ENCODE measurements at places on chromosomes 6 and 20. TPM values are rescaled to one million over a fixed set of nuclear protein-coding genes. Genes with fewer than 3 reads are reported as not detected.

The SEL1L2 gene
- not detected for total RNA-seq

The AK9 gene
- 5.3 TPM for total RNA-seq

- H3K27ac ChIP-seq, result no peak overlapping the region
- H3K36me3 ChIP-seq, result no peaks in the 10 kb centered on the region
- no peak overlapping the region for H3K4me3 ChIP-seq
- H3K27me3 ChIP-seq, result no peaks in the 10 kb centered on the region
- DNase-seq, result no peak
- no peaks in the 10 kb centered on the region for H3K4me1 ChIP-seq
These were observed 86.2 kb upstream of the PRL start for GRCh38 chr6:22383016-22383415.

- H3K4me3 ChIP-seq, result no peak overlapping the region
- no peak overlapping the region for H3K27ac ChIP-seq
- peaks cover 46% of the 10 kb centered on the region for H3K27me3 ChIP-seq
- no peaks in the 10 kb centered on the region for H3K4me1 ChIP-seq
- H3K36me3 ChIP-seq, result no peaks in the 10 kb centered on the region
These were observed 30.2 kb downstream of the PHACTR3 start for GRCh38 chr20:59634435-59635005.

DNA sequence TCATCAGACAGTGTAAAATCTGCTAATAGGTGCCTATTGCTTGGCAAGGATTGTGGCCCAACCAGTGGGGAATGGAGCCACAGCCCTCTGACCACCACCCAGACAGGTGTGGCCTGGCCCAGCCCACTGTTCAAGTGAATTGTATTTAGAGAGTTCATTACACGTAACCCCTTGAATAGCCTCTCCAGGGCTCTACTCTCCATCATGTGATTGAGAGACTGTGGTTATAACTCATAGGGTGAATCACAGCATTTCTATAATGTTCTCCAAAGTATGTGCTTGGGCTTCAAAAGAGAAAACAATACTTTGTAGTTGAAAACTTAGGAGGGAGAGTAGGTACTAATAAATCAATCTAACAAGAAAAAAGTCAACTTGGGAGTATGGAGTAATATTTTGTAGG is 38.4 kb downstream of the ALDH8A1 start:
- peaks cover 23% of the 10 kb centered on the region for H3K27me3 ChIP-seq
- DNase-seq, result no peak
- H3K27ac ChIP-seq, result no peak overlapping the region
- no peaks in the 10 kb centered on the region for H3K4me1 ChIP-seq
- H3K4me3 ChIP-seq, result no peak overlapping the region
- peaks cover 3% of the 10 kb centered on the region for H3K36me3 ChIP-seq

DNA sequence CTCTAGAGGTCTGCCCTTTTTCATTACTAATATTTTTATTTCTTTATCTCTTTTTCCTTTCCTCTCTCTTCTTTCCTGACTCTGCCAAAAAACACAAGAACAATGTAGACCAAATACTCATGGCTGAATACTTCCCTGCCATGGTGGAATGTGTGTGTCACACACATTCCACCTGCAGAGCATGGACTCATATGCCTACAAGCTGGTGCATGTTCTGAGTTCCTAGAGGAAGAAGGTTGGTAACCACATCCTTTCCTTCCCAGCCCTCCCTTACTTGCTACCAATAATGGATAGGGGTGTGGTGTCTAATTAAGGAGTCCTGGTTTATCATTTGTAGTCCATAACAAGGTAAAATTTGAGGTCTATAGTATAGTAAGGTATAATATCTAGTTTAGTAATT is 15.2 kb upstream of the CST9L start:
- DNase-seq, result no peak
- peaks cover 46% of the 10 kb centered on the region for H3K27me3 ChIP-seq
- H3K4me3 ChIP-seq, result no peak overlapping the region
- peaks cover 4% of the 10 kb centered on the region for H3K4me1 ChIP-seq
- no peak overlapping the region for H3K27ac ChIP-seq

- DNase-seq, result no peak
- no peak overlapping the region for H3K4me3 ChIP-seq
- no peak overlapping the region for H3K27ac ChIP-seq
- peaks cover 5% of the 10 kb centered on the region for H3K27me3 ChIP-seq
- H3K4me1 ChIP-seq, result peaks cover 2% of the 10 kb centered on the region
These were observed 169.0 kb upstream of the PRDM1 start for GRCh38 chr6:105917038-105917695.

DNA sequence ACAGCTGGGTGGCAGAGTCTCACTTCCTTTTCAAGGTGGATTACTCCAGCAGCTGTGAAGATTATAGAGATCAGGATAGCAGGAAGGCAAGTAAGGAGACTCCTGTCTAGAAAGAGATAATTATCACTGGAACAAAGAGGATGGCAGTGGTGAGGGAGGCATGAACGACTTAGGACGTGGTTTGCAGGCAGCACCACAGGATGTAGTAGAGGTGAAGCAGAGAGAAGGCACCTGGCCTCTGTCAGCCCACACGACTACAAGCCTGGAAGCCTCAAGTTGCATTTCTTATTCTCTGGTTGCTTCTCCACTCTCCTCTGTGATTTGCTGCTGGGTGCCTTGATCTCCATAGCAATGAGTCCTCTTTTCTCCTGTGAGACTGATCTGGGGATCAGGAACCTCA is 62.7 kb downstream of the TSHZ2 start:
- H3K27ac ChIP-seq, result peak overlapping the region; percentile 81
- DNase-seq, result no peak
- peaks cover 15% of the 10 kb centered on the region for H3K27me3 ChIP-seq
- no peaks in the 10 kb centered on the region for H3K36me3 ChIP-seq

GRCh38 chr6:147205690-147206600 is 1.7 kb downstream of the STXBP5 start:
- peak overlapping the region; percentile 76 for H3K4me3 ChIP-seq
- DNase-seq, result no peak
- H3K4me1 ChIP-seq, result peaks cover 36% of the 10 kb centered on the region
- peak overlapping the region; percentile 91 for H3K27ac ChIP-seq
- H3K27me3 ChIP-seq, result no peaks in the 10 kb centered on the region

GRCh38 chr20:9329355-9330101 is 184.9 kb upstream of the LAMP5 start:
- no peak for DNase-seq
- no peaks in the 10 kb centered on the region for H3K27me3 ChIP-seq
- no peaks in the 10 kb centered on the region for H3K36me3 ChIP-seq
- no peak overlapping the region for H3K27ac ChIP-seq
- H3K4me3 ChIP-seq, result no peak overlapping the region
- H3K4me1 ChIP-seq, result no peaks in the 10 kb centered on the region

DNA sequence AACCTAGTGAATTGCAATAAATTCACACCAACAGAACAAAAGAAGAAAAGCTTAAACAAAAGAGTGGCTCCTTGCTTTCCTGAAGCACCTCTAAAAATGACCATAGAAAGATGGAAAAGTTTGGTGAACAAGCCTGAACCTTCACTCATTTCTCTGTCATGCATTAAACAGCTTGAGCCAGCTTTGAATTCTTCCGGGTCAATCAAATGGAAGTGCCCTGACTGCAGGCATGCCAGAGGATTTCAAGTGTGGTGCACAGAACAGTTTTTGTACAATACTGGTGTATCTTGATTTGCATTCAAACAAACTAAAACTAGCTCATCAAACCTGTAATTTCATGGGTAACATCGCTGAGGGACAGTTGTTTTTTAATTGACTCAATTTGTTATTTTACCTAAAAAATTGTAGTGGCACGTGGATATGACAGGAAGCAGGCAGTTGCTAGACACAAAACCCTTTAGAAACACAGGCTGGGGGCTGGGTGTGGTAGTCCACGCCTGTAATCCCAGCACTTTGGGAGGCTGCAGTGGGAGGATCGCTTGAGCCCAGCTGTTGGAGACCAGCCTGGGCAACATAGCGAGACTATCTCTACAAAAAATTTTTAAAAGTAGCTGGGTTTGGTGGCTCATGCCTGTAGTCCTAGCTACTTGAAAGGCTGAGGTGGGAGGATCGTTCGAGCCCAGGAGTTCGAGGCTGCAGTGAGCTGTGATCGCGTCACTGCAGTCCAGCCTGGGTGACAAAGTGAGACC is 9.1 kb downstream of the CASS4 start:
- DNase-seq, result no peak
- peaks cover 2% of the 10 kb centered on the region for H3K36me3 ChIP-seq
- no peak overlapping the region for H3K27ac ChIP-seq
- peak overlapping the region; percentile 47 for H3K4me3 ChIP-seq
- H3K27me3 ChIP-seq, result no peaks in the 10 kb centered on the region
- H3K4me1 ChIP-seq, result peaks cover 42% of the 10 kb centered on the region

DNA sequence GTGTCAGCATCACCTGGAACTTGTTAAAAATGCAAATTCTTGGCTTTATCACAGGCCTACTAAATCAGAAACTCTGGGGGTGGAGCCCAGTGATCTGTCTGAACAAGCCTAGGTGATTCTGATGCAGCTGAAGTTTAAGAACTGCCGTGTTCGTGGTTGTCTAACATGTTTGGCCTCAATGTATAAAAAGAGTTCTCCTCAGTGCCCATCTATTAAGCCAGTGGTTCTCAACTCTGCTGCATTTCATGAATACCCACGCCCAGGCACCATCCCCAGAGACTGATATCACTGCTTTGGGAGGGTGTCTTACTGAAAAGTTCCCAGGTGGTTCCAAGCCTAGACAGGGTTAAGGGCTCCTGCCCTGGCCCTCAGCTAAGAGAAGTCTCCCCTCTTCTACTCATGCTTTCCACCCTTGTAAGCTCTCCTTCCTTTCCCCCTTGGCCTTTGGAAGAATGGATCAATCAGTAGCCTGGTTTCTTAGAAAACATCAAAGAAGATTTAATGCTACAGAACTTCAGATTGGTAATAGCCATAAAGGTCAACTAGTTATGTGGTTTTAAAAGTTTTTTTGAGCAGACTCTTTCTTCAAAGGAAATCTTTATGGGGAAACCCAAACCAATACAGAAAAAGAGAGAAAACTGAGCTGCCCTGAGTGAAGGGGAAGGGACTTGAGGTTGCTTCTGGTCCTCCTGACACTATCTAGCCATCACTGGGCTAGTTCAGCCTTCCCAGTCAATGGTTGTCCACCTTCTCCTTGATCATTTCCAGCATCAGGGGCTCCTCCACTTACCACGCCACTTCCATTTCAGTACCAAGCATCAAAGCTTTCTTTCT is 38.9 kb upstream of the TNFAIP3 start:
- H3K27ac ChIP-seq, result peak overlapping the region; percentile 100
- no peaks in the 10 kb centered on the region for H3K27me3 ChIP-seq
- DNase-seq, result no peak

- no peak for DNase-seq
- no peaks in the 10 kb centered on the region for H3K36me3 ChIP-seq
- H3K27me3 ChIP-seq, result no peaks in the 10 kb centered on the region
- no peaks in the 10 kb centered on the region for H3K4me1 ChIP-seq
These were observed 168.7 kb downstream of the BTBD3 start for GRCh38 chr20:12086359-12086758.

DNA sequence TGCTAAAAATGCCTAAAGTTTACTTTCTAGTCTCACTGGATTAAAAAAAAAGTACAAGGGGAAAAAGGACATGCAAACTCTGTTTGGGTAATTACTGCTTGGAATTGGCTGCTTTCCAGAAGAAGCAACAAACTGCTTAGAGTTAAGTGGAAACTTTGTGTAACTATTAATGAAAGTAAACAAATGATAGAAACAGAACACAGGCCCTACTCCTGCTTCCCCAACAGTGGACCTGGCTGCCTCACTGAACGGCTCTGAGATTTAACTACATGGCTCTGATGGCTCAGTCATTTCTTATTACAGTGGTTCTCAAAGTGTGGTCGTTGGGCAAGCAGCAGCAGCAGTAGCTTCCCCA is 108.5 kb downstream of the MAN1A1 start:
- H3K4me1 ChIP-seq, result peaks cover 4% of the 10 kb centered on the region
- no peak overlapping the region for H3K4me3 ChIP-seq
- no peak for DNase-seq
- no peak overlapping the region for H3K27ac ChIP-seq

DNA sequence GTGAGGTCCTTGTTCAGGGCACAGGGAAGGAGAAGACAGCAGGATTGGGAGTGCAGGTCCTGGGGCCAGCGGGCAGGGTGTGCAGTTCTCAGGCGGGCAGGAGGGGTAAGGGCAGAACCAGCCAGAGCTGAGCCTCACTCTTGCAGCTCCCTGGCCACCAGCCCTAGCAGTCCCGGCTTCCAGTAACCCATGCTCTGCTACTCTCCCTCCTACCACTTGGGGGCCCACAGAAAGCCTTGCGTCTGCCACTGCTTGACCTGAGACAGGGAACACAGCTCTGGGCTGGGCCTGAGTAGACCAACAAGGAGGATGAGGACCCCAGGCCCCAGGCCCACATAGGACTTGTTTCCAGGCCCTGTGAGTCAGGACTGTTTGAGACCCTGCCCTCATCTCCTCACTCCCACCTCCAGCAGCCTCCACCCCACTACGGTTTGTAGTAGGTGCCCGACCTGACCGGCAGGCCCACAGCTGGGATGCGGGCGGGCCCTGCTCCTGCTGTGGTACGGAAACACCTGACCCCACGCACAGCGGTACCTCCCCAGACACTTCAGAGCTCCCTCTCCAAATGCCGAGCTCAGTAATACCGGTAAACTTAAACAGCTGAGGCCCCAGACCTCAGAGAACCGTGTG is 39.2 kb downstream of the KCNK5 start:
- no peaks in the 10 kb centered on the region for H3K36me3 ChIP-seq
- H3K27ac ChIP-seq, result no peak overlapping the region
- peaks cover 11% of the 10 kb centered on the region for H3K4me1 ChIP-seq
- no peak for DNase-seq
- no peak overlapping the region for H3K4me3 ChIP-seq

GRCh38 chr6:143982968-143983367 is 25.1 kb downstream of the PLAGL1 start:
- no peaks in the 10 kb centered on the region for H3K27me3 ChIP-seq
- H3K27ac ChIP-seq, result no peak overlapping the region
- H3K4me3 ChIP-seq, result no peak overlapping the region
- no peak for DNase-seq
- no peaks in the 10 kb centered on the region for H3K4me1 ChIP-seq
- H3K36me3 ChIP-seq, result no peaks in the 10 kb centered on the region

DNA sequence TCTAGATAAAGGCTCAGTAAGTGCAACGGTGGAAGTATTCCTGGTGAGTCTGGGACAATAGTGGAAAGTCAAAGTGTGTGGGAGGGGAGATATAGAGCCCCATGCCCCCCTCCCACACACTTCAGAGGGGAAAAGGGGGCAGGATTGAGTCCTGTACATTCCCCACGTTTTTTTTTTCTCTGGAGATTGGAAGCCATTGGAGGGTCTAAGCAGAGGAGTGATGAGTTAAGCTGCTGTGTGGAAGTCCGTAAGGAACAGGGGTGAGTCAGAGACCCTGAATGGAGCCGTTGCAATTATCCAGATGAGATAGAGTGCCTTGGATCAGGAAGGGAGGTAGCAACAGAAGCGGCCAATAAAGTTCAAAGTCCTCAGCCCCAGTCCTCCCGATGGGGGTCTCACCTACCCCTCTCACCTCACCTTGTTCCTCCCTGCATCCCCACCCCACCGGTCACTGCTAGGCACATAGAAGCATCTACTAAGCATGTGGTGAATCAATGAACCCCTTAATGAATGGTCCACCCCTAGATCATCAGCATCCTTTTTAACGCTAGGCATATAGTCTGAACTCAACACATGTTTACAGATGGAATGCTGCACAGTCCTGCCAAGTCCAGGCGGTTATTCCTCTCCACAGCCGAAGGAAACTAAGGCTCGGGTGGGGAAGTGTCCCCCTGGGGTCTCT is 662 bp upstream of the SLC9A8 start:
- no peak for DNase-seq
- no peaks in the 10 kb centered on the region for H3K27me3 ChIP-seq
- peak overlapping the region; percentile 96 for H3K27ac ChIP-seq
- peak overlapping the region; percentile 96 for H3K4me3 ChIP-seq

- H3K4me3 ChIP-seq, result peak overlapping the region; percentile 76
- H3K4me1 ChIP-seq, result peaks cover 50% of the 10 kb centered on the region
- H3K27me3 ChIP-seq, result no peaks in the 10 kb centered on the region
- peak overlapping the region; percentile 94 for H3K27ac ChIP-seq
These were observed 7.7 kb downstream of the AMD1 start for GRCh38 chr6:110882274-110882619.

- H3K4me1 ChIP-seq, result peaks cover 7% of the 10 kb centered on the region
- H3K27ac ChIP-seq, result no peak overlapping the region
- H3K4me3 ChIP-seq, result no peak overlapping the region
- no peaks in the 10 kb centered on the region for H3K36me3 ChIP-seq
These were observed 83.8 kb downstream of the IYD start for GRCh38 chr6:150452428-150453243.

Measured in T-helper 17 cell (primary cell).